ENCODE measurements at places on chromosomes 2 and 18.

GRCh38 chr2:55926246-55926645 lies 2.7 kb upstream of the EFEMP1 start:
- DNase-seq = no peak

DNA sequence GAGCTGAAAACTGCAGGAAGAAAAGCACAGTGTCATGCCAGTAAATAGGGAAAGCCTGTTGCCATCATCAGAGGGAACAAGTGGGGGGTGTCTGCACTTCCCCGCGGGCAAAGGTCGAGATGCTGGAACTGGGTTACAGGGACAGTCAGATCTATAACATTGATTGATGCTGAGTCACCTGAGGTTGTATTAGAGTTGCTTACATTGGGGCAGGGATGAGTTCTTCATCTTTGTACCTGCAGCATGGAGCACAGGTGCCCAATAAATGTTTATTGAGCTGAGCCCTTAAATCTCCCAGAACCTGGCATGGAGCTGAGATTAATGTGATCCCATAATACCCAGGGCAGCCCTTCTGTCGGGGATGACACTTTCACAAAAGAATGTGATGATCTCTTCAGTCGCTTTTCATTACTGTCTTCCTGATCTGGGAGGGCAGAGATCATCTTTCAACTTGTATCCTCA lies 5.9 kb upstream of the RNF152 start:
- DNase-seq = no peak

DNA sequence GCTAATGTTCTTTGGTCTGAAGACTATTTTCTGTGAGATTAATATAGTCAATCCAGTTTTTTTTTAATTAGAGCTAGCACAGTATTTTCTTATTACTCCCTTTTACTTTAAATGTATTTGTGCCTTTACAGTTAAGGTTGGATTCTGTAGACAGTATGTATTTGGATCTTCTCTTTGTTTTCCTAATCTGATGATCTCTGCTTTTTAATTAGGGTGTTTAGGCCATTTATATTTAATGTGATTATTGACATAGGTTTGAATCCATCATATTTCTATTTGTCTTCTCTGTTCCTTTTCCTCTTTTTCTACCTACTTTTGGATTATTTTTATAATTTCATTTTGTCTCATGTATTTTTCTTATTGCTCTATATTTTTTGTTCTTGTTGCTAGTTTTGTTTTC lies 437.7 kb downstream of the CPS1 start:
- no peak for DNase-seq

- DNase-seq = no peak
These were observed 37.9 kb upstream of the PKDCC start for GRCh38 chr2:42009657-42010580.

DNA sequence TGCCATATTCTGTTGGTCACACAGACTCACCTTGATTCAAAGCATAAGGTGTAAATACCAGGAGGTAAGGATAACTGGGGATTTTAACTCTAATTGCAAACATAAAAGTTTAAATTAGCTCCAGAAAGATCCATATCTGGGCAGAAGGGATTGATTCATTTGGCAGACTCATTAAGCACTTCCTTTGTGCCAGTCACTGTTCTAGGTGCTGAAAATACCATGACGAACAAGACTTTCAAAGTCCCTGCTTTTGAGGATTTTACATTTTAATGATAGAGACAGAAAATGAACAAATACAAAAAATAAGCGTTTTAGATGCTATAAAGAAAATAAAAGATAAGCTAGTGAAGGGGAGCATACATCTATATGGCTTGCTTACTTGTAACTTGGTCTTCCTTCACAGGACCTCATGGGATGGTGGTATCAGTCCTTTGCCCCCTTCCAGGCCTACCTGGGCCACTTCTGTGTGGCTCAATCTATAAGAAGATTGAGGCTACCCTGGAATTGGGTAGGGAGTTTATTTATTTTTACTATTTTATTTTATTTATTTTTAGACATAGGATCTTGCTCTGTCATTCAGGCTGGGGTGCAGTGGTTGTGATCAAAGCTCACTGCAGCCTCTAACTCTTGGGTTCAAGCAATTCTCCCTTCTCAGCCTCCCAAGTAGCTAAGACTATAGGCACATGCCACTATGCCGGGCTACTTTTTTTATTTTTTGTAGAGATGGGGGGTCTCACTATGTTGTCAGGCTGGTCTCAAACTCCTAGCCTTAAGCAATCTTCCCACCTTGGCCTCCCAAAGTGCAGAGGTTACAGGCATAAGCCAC lies 212.8 kb downstream of the MYCN start:
- no peak for DNase-seq

DNA sequence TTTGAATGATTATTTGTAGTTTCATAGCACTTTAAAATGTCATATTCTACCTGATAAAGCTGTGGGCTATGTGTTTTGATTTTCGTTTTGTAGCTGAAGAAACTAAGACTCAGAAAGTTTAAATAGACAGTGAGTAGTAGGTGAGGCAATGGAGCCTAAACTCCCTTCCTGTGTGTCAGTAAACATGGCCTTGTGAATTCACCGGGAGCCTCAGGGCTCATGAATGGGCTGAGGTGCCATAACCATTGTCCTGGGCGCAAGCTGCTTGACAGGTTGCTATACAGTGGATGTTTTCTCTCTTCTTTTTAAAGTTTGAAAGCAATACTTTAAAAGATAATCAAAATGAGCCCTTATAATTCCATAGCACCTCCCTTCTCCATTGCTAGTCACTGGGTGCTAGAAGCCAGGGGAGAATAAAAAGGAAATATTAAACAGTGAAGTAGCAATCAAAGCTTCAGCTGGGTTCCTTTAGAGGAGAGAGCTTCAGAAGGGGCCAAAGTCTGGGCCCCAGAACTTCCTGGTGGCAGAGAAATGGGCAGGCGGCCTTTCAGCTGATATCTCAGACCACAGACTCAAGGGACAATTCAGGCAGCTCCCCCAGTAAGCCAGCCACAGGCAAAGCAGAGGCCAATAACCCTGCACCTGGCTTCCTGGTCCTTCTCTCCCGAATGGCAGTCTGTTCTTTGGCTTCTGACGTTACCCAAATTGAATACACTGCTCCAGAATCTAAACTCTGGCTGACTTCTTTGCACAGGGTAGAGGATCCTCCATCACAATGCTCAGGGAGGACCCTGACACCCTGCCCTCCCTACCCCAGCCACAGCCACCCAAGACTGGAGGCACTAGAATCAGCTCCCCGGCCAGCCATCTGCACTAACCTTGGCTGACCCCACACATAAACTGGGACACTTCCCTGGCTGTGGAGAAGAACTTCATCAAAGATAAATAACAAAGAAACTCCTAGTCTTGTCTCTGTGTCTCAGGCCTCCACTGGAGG lies 51.8 kb upstream of the NPAS2 start:
- DNase-seq = no peak

GRCh38 chr2:235025800-235026536 lies 74.2 kb downstream of the SH3BP4 start:
- DNase-seq = peak; percentile 95
